ENCODE measurements at places on chromosomes 16 and 17.
A peak's percentile ranks its signal among the peaks of the same experiment; 100 is the strongest.

GRCh38 chr16:13896543-13897182 lies 23.3 kb upstream of the ERCC4 start:
- no peak for DNase-seq

GRCh38 chr16:84687715-84688114 lies 12.1 kb upstream of the USP10 start:
- DNase-seq: peak; percentile 59

GRCh38 chr16:85136702-85137322 lies 24.5 kb upstream of the CIBAR2 start:
- DNase-seq: no peak

DNA sequence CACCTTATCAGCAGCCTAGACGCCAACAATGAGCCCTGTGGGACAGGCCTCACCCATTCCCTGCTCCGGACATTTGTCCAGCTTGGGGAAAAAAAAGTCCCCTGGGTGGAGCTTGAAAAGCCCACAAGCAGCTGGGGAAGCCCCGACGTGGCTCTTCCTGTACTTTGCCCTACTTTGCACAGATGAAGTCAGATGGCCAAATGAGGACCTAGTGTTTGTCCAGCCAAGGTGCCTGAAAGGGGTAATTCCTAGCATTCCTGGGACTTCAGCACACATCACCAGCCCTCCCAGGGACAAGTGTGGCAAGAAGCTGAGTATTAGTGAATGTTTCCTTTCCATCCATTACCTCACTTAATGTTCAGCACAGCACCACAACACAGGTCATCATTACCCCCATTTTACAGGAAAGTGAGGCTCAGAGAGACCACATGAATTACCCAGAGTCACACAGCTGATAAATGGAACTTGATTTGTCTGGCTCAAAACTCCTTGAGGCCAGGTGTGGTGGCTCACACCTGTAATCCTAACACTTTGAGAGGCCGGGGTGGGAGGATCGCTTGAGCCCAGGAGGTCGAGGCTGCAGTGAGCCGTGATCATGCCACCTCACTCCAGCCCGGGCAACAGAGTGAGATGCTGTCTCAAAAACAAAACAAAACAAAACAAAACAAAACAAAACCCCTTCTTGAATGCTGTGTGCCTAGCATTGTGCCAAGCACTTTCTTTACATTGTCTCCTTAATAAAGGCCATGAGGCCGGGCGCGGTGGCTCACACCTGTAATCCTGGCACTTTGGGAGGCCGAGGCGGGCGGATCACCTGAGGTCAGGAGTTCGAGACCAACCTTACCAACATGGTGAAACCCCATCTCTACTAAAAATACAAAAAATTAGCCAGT lies 19.9 kb upstream of the PLLP start:
- DNase-seq: no peak

DNA sequence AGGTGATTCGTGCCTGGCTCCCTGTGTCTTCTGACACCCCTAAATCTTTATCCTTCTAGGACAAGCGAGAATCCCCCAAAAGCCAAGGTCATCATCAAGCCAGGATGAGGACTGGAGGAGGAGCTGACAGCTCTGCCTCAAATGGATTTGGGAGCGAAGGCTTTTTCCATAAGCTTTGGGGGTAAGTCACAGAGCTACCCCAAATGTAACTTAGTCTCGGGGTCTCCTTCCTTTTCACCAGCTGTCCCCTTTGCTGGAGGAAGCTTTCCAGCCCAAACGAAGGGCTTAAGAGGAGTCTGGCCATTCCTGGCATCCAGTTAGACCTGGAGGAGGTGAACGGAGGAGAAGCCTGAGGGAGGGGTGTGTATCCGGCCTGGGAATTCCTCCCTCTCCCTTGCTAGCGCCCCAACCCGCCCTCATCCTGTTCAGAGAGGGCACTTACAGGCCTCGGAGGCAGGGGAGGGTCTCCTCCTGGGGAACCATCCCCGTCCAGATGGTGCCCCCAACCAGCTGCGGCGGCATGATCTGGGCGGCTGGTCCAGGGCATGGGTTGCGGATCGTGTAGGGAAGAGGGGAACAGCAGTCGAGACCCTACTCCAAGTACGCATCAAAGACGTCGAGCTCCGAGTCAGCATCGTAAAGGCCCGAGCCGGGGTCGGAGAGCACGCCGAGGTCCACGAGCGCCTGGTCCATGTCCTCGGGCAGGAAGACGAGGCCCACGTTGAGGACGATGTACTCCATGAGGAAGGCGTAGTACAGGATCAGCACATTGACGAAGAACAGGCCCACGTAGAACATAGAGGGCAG lies 938 bp downstream of the DEXI start:
- DNase-seq: no peak

GRCh38 chr16:30395155-30395991 lies at the start of gene ZNF48:
Gene ZNF48 (plus strand): TSS chr16:30395420. CDS start chr16:30395795, 375 bp downstream.
- DNase-seq: peak; percentile 64

Measured in fibroblast of skin of left biceps (primary cell).